Natural killer cell treated with Interleukin-12 subunit alpha and Interleukin-12 subunit beta and Interleukin-15 and Interleukin-18, amount 100 ng/mL, for 72 hours (primary cell): ENCODE measurements at places on chromosomes 5 and 9. TPM values are rescaled to one million over a fixed set of nuclear protein-coding genes. Genes with fewer than 3 reads are reported as not detected.

DNA sequence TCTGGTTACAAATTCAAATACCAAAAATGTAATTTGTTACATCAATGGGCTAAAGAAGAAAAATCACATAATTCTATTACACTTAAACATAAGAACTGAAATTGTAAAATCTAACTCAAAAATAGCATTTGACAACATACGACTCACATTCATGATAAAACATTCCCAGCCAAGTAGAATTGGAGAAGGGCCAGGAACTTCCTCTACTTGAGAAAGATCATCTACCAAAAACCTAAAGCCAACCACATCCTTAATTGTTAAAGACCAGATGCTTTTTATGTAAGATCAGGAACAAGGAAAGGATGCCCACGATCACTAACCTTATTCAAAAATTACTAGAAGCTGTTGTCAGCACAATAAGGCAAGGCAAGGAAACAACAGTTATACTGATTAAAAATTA lies 1819.8 kb upstream of the C9orf72 start:
- DNase-seq = no peak

DNA sequence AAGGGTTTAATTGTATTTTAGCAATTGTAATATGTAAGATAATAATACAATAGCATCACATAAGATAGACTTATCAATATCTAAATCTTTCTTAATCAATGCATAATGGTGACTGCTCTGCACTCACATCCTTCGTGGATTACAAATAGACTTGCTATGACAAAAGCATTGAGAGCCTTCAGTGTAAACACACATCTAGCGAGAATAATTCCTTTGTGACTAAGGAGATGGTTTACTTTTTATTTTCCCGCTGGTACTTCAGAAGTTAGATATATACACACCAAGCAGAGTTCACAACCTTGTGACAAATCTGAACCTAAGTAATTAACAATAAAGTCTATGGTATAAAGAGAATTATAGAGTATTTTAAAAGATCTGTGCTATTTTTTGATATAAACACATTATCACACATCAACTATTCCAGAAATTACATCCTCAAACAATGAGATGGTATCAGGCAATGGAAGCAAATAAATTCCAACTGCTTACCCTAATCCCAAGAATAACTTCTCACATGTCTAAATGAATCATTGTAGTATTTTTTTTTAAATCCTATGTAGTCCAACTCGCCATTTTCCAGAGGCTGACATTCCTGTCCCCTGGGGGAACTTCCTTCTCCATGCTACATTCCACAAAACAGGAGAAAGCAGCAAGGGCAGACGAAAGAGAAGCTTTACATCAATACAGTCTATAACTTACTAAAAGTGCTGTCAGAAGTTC lies 51.2 kb downstream of the MAPKAP1 start:
- no peak for DNase-seq

- no peak for DNase-seq
These were observed 40.5 kb downstream of the FYB1 start for GRCh38 chr5:39178861-39179260.

The CYSRT1 gene
- 0.29 TPM for total RNA-seq

DNA sequence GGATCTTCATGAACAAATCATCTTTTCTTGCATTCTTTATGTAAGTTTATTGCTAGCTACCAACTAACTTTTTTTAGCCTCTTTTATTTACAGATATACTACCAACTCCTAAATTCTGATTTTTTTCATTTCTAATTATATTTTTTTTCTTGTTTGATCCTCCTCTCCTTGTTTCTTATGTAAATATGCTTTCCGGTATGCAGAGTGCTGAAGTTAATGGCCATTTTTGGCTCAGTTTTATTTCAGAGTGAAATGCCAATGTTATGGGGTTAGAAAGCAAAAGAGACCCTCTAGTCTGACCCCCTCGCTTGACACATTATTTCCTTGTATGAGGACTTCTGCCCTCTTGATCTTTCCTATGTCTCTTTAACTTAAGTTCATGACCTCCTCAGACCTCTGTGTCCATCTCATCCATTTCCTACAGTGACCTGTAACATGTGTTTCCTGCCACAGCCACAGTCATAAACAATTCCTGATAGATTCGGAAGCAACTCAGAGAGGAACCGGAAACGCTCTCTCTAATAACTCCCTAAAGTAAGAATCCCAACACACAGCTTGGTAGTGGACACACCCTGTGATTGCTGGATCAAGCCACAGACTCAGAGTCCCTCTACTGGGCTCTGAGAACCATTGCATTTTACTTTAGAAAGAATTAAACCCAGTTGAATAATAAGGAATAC lies 42.9 kb upstream of the AFAP1L1 start:
- no peak for DNase-seq

GRCh38 chr5:81854915-81855314 lies 104.0 kb upstream of the SSBP2 start:
- no peak for DNase-seq

DNA sequence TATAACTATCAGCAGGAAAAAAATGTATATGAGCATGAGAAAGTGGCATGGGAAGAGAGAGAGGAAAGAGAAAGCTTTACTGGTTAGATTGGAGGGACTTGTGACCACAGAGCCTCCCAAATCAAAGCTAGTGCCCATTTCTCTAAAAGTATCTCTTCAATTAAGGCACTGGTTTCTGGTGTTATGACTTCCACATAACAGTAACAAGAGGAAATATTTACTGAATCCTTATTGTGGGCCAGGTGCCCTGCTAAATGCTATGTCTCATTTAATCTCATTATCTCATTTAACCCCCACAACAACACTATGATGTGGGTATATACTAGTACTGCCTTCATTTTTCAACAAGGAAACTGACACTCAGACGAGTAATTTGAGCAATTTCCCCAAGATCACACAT lies 221.5 kb downstream of the EBF1 start:
- DNase-seq = no peak

DNA sequence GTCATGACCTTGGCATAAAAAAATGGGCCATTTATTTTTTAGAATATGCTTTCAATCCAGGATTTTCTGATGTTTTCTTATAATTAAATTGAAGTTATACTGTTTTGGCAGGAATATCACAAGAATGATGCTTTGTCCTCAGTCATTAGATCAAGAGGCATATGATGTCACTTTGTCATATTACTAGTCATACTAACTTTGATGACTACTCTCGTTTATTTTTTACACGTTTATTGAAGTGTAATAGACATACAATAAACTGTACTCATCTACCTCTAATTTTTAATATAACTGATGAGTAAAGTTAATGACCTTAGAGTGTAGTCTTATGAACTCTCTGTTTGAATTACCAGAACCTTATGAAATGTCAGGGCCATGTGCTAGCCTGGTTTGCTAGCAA lies 56.4 kb downstream of the PBX3 start:
- DNase-seq = no peak

The SLC6A19 gene
- total RNA-seq = not detected

The BTNL8 gene
- total RNA-seq = not detected

The CNTNAP3 gene
- not detected for total RNA-seq

- DNase-seq = no peak
These were observed 15.6 kb upstream of the ADRB2 start for GRCh38 chr5:148810823-148811222.

The DOCK8 gene
- 143 TPM for total RNA-seq

DNA sequence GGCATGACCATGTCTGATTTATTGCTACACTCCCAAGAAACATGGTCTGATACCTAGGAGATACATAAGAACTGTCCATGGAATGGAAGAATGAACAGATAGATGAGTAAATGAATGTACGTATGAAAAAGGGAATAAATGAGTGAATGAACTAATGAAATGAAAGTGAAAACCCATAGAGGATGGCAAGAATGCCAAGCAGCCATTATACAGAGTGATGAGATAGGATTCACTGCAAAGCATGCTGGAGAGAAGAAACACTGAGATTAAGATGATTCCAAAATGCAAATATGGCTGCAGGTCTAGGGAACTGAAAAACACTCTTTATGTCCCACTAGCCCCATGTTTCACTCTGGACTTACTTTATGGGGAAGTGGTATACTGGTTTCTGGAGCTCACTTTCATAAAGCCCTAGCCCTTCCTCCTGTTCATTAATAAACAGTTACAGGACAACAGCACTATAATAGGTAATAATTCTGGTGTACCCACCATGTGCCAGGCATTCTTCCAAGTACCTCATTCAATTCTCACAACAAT lies 170.3 kb upstream of the RAD23B start:
- DNase-seq = no peak

The SPINK6 gene
- total RNA-seq = not detected

The BTNL3 gene
- total RNA-seq = not detected

- DNase-seq = no peak
These were observed 73.5 kb downstream of the MFAP3 start for GRCh38 chr5:154112255-154112654.

The PDE6A gene
- total RNA-seq = not detected

DNA sequence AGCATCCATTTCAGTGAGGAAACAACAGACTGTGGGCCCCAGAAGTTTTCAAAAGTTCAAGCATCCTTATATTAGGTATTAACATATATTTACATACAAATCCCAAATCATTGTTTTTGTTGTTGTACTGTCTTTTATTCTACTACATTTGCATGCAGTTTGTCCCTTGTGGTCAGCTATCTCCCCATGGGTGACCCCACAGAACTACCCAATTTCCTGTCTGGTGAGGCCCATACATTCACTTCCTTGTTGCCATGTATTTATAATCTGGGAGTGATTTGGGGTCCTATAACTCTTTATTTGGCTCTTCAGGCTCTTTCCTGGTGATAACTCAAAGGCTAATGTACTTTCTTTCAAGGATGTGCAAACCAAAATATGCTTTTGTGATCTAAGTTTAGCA lies 3.3 kb upstream of the CD180 start:
- no peak for DNase-seq

DNA sequence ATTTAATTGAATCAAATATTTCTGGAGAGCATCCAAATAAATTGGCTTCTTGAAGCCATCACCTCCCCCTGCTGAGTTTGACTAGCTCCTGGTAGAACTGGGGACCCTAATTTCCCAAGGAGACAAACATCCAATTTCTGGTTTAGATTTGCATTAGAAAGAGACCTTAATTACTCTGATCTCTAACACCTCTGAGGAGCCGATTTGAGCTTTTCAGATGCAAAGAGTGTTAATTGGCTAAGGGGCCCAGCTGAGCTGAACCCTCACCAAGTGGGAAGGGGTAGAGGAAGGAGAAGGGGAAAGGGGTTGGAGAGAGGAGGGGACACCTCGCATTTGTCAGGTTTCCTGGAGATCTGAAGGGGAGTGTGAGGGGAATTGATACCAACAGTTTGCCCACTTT lies 145.4 kb upstream of the SHB start:
- no peak for DNase-seq

DNA sequence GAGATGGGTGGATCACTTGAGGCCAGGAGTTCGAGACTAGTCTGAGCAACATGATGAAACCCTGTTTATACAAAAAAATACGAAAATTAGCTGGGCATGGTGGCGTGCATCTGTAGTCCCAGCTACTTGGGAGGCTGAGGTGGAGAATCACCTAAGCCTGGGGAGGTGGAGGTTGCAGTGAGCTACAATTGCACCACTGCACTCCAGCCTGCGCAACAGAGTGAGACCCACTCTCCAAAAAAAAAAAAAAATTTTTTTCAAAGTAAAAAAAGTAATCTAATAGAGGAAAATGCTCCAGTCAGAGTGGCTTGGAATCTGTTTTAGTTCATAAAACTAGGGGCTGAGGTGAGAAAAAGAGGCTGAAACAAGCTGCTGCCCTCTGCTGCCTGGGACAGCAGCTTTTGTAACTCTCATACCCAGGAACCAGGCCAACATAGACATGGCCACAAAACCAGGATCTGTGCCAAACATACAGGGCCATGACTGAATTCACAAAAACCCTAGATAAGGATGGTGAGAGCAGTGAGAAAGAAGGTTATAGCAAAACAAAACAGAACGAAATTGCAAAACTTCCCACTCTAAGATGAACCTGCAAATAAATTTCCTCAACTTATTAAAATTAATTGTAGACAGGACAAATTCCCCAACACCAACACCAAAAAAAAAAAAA lies 13.1 kb upstream of the DCAF12 start:
- no peak for DNase-seq

- no peak for DNase-seq
These were observed 302.6 kb downstream of the ARHGAP26 start for GRCh38 chr5:143072734-143073133.

- DNase-seq = no peak
These were observed 31.8 kb upstream of the ERAP2 start for GRCh38 chr5:96844481-96844990.
